Activated T-cell treated with anti-CD3 and anti-CD28 coated beads, Interleukin-2, amount 50 U/mL, for 72 hours (primary cell): ENCODE measurements at places on chromosomes 4 and X. TPM values are rescaled to one million over a fixed set of nuclear protein-coding genes. Genes with fewer than 3 reads are reported as not detected.

Gene RPA4
- 0.86 TPM for total RNA-seq

Gene TNMD
- not detected for total RNA-seq

Gene CFAP47
- total RNA-seq: not detected

Gene RTL9
- 0.07 TPM for total RNA-seq

Gene CCNA2
- 74.8 TPM for total RNA-seq

GRCh38 chr4:6217716-6218381 lies 17.5 kb upstream of the JAKMIP1 start:
- no peak for DNase-seq

- DNase-seq: no peak
Measured at GRCh38 chr4:40720916-40721315, 28.8 kb upstream of the NSUN7 start.

DNA sequence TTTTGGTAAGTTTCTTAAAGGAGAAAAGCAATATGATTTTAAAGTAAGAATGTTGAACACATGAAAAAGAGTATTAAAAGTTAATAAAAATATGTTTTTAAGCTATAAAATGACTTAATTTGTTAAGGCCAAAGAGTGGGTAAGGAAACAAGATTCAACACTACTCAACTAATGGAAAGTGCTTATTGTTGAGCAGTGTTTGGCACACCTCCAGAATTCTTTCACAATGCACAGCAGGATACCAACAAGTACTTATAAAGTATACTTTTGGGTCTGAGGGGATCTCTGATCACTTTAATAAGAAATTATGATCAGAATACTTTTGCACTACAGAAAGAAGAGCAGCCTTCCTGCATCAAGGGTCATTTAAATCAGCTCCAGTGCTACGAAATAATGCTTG lies 5.9 kb downstream of the LAMP2 start:
- DNase-seq: no peak

- DNase-seq: no peak
Measured at GRCh38 chrX:38494239-38494823, 67.0 kb upstream of the TSPAN7 start.

DNA sequence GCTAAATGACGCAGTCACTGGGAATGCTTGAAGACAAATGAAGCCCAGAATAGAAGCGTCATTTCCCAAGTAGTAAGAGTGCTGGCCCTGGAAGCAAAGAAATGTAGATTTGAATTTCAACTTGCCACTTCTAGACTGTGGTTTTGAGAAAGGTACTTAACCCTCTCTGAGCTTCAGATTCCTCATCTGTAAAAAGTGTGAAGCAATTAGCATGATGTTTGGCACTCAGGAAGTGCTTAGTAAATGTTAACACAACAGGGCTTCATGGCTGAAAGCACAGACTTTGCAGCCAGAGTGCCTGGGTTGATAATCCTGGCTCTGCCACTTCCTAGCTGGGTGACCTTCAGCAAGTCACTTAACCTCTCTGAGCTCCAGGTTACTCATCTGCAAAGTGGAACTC lies 147.4 kb upstream of the RPS6KA3 start:
- no peak for DNase-seq

DNA sequence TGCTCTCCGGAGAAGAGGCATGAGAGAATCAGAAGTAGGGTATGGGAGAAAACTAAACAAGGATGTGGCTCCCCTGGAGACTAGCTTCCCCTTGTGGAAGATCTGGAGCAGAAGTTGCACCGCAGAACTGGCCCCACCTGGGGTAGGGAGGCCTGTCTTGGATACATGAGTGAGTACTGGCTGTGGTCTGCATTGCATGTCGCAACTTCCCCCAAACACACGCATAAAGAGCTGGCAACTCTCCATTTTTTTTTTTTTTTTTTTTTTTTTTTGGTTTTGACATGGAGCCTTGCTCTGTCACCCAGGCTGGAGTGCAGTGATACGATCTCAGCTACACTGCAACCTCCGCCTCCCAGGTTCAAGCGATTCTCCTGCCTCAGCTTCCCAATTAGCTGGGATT lies 119.9 kb downstream of the EGF start:
- DNase-seq: no peak
